ENCODE measurements at places on chromosomes 13 and 19.

DNA sequence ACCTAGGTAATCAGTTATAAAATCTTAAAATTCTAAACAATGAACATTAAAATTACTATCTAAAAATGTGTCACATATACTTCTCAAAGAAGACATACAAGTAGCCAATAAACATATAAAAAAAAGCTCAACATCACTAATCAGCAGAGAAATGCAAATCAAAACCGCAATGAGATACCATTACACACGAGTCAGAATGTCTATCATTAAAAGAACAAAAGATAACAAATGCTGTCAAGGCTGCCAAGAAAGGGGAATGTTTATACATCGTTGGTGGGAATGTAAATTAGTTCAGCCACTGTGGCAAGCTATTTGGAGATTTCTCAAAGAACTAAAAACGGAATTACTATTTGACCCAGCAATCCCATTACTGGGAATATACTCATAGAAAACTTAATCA is 310.3 kb upstream of the EDNRB start:
- no peak for DNase-seq

- no peak for DNase-seq
These were observed 1.0 kb downstream of the MRPS31 start for GRCh38 chr13:40769970-40770369.

GRCh38 chr13:107865643-107866031 is 349.7 kb downstream of the LIG4 start:
- no peak for DNase-seq

GRCh38 chr13:75258159-75258782 is 223.7 kb downstream of the TBC1D4 start:
- peak; percentile 2 for DNase-seq

- no peak for DNase-seq
These were observed 662.4 kb downstream of the TBC1D4 start for GRCh38 chr13:74819549-74819948.
